Lower lobe of right lung (tissue), 2 donors: ENCODE measurements at places on chromosomes 6 and 20.

GRCh38 chr20:20519269-20519668, 151.4 kb downstream of the INSM1 start:
- no peak for DNase-seq

DNA sequence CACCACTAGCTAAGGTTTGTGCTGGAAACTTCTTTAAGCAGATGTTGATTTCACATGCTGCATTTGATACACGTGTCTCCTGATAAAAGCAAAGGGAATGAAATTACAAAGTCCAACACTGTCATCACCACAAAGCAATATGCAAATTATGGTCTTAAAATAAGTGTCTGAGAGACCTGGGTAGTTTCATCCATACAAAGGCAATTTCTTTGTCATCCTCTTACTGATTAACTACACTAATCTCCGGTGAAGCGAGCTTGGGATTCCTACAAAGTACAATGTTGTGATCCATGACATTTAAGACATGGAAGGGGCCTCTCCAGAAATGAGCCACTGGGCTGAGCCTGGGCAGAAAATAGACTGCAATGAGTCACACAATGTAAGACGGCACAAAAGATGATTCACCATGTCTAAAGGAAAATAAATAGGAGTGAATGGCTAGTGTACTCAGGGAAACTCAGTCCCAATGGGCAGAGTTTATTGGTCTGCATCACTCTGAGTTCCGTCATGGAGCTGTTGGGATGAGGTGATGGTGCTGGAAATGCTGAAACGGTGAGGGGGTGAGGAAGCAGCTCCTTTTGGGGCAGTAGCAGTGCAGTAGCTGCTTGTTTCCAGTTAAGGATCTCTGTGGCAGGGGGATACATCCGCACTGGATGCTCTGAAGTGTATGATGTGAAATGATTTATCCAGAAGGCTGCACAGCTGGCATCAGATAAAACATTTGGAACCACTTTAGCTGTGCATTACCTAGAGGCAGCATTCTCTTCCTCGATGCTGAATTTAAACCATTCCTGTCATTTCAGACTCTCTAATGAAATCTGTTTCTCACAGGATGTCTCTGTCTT, 103.3 kb downstream of the IBTK start:
- DNase-seq = no peak

DNA sequence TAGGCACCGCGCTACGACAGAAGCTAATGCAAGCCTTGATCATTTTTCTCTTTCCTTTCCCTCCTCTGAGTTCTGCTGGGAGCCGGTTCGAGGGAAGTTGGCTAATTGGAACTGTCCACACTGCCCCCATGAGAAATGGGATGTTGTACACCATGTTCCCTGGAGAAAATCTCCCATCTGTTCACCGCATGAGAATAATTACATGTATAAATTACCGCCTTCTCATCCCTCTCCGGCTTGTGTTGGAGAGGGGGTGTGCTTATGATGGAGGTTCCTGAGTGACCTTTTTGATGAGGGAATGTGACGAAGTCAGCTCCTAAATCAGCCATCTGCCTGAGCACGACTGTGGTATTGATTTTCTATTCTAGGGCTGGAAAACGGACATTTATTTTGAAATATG, 320.2 kb upstream of the SULF2 start:
- DNase-seq = no peak

DNA sequence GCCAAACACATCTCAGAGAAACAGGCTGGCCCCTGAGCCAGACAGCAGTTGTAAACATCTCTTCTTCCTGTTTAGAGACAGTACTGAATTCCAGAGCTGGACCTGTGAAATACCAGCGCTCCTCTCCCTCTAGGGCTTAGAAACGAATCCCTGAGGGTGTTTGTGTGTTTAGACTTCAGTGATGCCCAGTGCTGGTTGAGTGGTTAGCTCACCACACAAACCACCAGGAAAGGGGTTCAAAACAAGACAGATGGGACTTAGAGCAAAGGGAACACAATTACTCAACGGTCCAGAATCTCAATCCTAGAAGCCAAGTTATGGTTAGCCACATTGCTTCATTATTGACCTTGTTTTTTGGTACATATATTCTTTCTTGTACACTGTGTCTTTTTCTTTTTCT, 108.7 kb upstream of the TMEM170B start:
- DNase-seq = no peak

DNA sequence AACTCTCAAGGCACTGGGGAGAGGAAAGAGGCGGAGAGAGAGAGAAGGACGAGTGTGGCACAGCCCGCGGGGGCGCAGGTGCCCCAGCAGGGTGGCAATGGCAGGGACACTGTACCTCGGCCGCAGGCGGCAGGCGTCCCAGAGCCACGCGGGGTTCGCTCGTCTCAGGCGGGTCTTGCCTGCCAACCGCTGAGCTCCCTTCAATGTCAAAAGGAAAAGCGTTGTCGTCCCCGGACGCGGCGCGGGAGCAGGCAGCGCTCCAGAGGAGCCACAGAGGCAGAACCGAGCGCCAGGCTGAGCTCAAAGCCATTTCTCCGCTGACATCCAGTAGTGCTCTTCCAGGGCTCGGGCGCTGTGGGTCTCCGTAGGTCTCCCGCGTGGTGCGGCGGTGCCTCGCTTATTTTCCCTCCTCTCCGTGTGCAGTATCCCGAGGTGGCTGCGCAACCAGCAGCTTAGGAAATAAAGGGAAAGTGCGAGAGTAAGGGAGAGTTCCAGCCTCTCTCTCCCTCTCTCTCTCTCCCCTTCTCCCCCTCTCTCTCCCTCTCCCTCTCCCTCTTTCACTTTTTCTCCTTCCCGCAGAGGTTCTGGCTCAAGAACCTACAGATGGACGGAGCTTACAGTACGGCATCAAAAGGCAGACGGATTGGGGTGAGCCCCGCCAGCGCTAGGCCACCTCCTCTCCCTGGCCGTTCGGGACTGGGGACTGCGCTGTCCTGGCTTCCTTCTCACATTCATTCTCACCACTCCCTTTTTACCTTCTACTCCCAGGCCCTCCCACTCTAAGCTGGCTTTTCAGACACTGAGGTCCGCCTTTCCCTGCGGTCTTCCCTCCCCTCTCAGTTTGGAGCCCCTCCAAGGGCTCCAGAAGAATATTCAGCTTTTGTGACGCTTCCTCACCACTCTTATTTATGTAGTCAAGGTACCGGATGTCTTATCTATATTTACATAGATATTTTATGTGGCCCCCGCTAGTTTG, at the start of gene LAMA4:
LAMA4 (minus strand) TSS at position 727 of the 976 bp plus-strand sequence; CDS start at position 310, 417 bp downstream.
- peak; percentile 53 for DNase-seq

DNA sequence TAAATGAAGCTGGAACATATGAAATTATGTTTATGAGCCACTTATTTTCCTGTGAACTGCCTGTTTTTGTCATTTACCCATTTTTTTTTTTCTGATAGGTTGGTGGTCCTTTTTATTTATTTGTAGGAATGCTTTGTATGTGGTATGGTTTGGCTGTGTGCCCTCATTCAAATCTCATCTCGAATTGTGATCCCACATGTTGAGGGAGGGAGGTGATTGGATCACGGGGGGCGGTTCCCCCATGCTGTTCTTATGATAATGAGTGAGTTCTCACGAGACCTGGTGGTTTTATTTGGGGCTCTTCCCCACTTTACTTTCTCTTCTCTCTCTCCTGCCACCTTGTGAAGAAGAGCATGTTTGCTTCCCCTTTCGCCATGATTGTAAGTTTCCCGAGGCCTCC, 77.3 kb downstream of the CDH26 start:
- DNase-seq = no peak

DNA sequence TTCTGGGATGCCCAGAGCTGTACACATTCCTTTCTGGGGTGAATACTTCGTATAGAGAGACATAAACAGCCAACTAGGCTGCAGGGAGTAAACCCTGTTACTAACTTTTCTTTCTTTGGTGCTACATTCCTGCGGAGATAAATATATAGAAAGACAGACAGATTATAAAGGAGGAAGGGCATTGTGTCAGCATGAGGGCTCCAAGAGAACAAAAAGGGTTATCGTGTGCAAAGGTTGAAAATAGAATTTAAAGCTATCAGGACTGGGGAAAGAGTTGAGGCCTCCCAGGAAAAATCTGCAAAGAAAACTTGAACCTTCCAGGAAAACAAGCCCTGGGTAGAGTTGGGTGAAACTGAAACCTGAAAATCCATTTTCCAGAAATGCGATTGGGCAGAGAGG, 68.0 kb downstream of the TMEM170B start:
- DNase-seq = no peak

DNA sequence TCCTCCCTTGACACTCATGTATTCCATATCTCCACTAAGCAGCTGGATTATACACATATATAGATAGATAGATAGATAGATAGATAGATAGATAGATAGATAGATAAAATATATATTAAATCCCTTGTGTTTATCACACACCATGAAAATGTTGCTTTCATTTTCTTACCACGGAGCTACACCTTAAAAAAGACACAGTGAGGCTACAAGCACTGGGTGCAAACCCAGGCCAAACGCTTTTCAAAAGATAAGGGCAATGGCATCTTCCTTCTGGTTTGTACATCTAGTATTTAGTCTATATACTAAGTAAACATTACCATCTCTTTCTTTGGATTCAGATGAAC, 377.1 kb downstream of the ESR1 start:
- DNase-seq = no peak

GRCh38 chr6:100553243-100553642, 88.5 kb upstream of the SIM1 start:
- no peak for DNase-seq
